ENCODE measurements at places on chromosomes 2 and 18. TPM values are rescaled to one million over a fixed set of nuclear protein-coding genes. Genes with fewer than 3 reads are reported as not detected.

TTC31 gene
- polyA plus RNA-seq: 20.4 TPM

EHD3 gene
- 27.1 TPM for polyA plus RNA-seq

CUL3 gene
- 22.5 TPM for polyA plus RNA-seq

NUP35 gene
- polyA plus RNA-seq: 10.9 TPM

RTP5 gene
- not detected for polyA plus RNA-seq

KCNIP3 gene
- polyA plus RNA-seq: 3.7 TPM
